ENCODE measurements at places on chromosomes 5 and 9.

DNA sequence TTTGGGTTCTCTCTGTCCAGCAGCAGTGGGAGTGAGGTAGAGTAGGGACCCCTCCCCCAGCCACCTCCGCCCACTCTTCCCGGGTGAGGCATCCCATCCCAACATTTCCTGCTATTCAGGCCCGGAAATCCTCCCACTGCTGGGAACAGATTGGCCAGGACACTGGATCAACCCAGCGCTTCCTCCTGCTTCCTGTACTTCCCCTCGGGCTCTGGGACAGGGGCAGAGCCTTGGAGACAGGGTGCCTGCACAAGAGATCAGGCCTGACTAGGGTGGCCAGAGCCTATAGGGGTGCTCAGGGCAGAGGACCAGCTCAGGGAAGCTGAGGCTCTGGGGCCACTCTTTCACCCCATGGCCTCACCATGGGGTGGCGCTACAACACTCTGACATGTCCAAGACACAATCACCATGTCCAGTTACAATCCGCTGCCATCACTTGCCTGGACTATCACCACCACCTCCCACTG lies 14.5 kb downstream of the SH2D3C start:
- no peak for DNase-seq

- DNase-seq: no peak
Measured at GRCh38 chr5:172985596-172985995, 2.0 kb downstream of the ATP6V0E1 start.

DNA sequence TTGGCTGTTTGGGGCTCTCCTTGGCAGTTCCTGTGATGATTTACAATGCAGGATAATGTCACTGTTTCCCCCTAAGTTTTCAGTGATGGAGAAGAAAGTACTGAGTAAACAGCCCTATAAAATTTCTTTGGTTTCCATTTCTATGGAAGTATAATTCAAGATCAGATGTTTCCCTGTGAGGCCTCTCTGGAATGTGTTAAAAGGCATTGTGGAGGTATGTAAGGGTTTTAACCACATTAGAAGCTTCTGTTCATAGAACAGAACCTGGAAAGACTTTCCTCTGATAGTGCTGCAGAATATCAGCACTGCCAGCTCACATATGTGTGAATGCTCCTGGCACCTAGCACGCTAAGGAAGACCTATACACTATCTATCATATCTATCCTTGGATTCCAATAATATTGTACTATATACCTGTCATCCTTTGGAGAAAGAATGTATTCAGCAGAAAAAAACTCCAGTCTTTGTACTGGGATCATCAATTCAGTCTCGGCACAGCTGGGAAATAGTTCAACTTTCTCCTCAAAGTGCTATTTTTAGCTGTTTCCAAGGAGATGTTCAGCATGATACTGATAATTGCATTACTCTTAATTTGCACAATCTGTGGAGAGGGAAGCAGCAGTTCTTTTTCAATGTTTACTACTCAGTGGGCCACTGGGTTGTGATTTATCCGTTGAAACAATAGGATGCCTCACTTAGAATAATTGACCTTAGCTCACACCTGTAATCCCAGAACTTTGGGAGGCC lies 21.9 kb downstream of the TTC1 start:
- no peak for DNase-seq

DNA sequence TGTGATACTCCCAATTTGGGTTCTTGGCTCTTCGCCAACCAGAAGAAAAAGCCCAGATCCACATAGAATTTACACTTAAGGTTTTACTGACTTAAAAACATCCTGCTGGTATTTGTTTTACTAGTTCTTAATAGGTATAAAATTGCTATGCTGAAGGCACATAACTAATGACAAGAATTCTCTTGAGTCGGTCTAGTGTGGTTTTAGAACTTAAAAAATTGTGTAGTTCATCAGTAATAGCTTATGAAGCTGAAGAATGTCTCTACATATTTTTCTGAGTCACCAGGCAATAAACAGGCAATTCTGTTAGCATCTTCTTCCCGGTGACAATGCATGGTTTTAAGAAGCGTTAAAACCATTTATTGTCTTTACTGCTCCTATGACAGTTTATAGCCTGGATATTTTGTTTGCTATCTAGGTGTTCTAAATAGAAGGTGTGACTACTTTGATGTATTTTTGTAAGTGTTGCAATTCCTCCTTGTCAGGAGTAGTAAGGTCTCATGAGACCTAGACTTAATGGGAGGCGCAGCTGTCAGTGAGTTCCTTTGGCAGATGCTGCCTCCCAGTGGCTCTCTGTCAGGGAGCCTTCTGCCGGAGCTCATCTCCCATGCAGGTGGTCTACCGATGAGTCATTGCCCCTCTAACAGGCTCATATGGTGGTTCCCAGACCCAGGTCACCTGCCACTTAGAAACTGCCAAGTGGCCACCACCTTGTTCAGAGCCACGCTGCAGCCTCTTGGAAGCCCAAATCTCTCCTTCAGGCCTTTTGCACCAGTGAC lies 173.8 kb downstream of the MAST4 start:
- no peak for DNase-seq

- DNase-seq: no peak
Measured at GRCh38 chr5:67974054-67974453, 241.5 kb upstream of the PIK3R1 start.

- DNase-seq: no peak
Measured at GRCh38 chr9:15138357-15138686, 168.7 kb downstream of the TTC39B start.

DNA sequence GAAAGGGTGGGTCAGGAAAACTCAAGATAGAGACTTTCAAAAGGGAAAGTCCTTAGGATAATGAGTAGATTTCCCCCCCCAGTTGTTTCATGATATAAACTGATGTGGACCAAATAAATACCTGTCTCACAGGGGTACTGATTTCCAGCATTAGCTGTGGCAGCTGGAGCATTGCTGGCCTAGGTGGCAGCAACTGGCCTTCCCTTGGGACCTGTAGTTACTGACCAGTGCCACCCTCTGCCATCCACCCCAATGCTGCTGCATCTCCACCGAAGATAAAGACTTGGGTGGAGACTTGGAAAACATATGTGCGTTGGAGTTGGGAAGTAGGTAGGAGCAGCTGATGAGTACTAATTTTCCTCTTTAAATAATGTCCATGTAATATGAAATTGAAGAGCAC lies 71.8 kb downstream of the SYK start:
- DNase-seq: no peak

DNA sequence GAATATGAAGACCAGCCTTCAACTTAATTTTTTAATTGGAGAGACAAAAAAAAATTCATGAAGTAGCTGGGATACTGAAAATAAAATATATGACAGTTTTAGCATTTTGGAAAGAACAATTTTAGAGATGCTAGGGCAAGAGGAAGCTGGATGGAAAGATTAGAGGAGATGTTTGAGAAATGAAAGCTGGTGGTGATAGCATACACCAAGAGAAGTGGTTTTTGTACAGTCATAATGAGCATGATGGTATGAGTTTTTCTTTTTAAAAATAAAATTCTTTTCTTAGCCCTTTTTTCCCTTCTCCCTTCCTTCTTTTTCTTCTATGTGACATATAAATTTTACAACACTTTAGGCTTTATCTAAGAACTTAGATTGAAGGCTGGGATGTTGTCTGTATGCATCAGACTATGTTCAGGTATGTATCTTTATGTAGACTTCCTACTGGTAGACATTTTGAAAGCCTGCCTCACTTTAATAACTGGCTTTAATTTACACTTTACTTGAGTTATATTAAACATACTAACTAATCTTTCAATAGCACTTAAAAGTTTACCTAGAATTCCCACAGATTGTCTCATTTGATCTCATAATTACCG lies 522.5 kb downstream of the TLE4 start:
- DNase-seq: no peak

Data from thoracic aorta (tissue), 2 donors.